ENCODE measurements at places on chromosomes 6 and 20.
A peak's percentile ranks its signal among the peaks of the same experiment; 100 is the strongest.

DNA sequence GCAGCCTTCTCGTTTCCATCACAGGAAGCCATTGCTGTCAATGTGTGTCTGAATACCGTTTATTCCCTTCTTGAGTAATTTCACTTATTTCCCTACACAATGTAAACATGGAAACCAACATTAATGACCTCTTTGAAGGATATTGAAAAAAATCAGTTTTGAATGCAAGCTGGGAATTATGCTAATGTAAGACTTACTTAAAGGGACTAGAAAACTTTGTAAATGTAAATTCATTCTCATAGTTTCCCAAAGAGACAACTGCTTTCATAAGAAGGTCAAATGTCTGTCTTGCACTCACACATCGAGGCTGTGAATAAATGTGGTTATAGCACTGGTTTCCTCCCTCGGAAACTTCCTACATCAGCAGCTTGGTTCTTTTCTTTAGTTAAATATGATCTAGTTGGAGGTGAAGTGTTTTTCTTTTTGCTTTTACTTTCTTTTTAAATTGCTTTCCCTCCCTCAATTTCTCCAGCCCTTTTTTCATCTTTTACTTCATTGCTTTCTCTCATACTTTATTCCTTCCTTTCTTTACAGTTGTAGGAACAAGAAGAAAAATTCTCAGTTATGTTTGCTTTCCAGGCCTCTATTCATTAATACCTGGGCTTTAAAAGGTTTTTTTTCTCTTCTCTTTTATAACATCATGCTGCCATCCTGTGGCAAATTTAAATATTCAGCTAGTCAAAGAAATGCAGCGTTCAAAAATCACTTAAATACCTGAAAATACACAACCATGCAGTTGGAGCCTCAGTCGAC, 108.3 kb downstream of the TNFAIP3 start:
- no peak for DNase-seq

DNA sequence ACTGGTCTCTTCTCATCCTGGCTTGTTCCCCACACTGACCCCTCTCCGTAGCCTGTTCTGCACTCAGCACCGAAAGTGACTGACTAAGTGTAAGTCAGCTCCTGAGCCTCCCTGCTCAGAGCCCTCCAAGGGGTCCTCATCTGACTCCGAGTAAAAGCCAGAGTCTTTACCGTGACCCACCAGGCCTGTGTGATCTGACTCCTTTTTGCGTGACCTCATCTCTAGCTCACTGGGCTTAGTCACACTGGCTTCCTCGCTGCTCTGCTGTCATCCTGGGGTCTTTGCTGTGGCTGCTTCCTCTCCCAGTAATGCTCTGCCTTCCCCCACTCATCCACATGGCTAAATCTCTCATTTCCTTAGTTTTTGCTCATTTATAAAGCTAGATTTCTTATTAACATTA, 116.6 kb downstream of the PLCB4 start:
- no peak for DNase-seq

- DNase-seq = peak; percentile 59
Measured at GRCh38 chr6:137415127-137415833, 78.9 kb downstream of the OLIG3 start.

DNA sequence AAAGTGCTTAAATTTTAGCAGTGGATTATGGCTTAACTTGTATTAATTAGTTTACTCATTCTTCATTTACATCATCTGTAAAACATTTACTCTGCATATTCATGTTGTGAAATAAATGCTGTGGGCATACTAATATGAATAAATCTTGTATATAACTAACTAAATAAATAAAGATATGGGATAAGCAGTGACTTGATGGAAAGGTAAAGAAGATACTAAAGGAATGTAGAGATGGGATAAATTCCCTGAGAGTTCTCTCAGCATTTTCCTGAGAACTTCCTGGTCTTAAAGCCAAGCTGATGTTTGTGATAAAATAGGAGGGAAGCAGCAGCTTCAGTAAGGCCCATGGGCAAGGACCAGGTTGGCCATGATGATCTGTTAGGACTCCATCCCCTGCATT, 652.1 kb downstream of the RNF144B start:
- DNase-seq = no peak

DNA sequence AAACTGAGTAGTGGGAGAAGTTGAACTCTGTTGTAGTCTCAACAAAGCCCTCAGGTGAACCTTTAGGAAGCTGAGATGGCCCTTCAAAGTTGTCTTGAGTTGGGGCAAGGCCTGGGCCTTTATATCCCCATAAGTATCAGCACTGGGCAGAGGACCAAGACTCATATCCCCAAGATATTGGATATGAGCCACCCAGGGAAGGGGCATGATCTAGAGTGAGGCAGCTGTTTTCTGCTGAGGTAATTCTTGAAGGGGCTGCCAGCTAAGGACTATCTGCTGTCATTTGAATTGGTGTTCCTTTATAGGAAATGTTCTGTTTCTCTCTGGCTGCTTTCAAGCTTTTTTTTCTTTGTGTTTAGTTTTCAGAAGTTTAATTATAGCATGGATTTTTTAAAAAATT, 140.7 kb upstream of the FLRT3 start:
- no peak for DNase-seq

Data from activated effector memory CD4-positive, alpha-beta T cell treated with Interleukin-2 at 50 U/mL for 16 hours (primary cell).